GM13977 (cell line): ENCODE measurements at places on chromosomes 16 and 17.
A peak's percentile ranks its signal among the peaks of the same experiment; 100 is the strongest.

DNA sequence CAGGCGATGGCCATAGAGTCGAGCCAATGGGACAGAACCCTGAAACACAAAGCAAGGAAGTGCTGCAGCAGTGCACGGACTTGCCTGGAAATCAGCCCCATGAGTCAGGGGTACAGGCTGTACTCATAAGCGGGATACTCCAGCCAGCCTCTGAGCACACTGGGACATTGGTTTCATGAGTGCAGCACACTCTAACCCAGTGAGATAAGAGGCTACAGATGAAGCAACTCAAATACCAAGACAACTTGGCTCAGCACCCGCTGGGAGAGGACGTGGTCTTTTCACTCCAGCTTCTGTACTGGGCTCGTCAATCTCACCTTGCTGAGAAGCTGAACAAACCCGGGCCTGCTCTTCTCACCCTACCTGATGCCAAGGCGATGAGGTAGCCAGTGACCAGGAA lies 98.2 kb downstream of the AXIN2 start:
- no peak for DNase-seq

GRCh38 chr16:56988161-56988947 lies 1.0 kb upstream of the NLRC5 start:
- DNase-seq = no peak

GRCh38 chr17:80637048-80637781 lies 92.6 kb downstream of the RPTOR start:
- no peak for DNase-seq

GRCh38 chr17:44255915-44256314 lies 12.0 kb downstream of the SLC4A1 start:
- no peak for DNase-seq

DNA sequence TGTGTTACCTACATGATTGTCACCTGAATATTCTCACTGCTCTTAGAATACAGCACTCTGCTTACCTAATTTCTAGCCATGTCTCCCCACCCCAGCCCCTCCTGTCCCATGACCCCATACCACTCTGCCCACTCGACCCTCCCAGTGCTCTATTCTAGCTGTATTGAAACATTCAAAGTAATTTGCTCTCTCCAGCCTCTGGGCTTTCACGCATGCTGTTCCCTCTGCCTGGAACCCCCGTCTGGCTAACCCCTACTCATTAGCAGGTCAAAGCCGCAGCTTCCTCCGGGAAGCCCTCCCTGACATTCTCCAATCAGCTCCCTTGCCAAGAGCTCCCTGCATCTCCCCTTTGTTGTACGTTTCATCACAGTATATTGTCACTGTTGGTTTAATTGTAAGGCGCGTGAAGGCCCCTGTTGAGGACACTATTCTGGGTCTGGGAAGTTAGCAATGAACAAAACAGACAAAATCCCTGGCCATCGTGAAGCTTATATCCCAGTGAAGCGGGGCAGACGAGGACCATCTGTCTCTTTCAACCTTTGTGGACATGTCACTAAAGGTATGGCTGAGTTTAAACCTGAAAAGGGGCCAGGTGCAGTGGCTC lies 72.3 kb upstream of the LHX1 start:
- no peak for DNase-seq

DNA sequence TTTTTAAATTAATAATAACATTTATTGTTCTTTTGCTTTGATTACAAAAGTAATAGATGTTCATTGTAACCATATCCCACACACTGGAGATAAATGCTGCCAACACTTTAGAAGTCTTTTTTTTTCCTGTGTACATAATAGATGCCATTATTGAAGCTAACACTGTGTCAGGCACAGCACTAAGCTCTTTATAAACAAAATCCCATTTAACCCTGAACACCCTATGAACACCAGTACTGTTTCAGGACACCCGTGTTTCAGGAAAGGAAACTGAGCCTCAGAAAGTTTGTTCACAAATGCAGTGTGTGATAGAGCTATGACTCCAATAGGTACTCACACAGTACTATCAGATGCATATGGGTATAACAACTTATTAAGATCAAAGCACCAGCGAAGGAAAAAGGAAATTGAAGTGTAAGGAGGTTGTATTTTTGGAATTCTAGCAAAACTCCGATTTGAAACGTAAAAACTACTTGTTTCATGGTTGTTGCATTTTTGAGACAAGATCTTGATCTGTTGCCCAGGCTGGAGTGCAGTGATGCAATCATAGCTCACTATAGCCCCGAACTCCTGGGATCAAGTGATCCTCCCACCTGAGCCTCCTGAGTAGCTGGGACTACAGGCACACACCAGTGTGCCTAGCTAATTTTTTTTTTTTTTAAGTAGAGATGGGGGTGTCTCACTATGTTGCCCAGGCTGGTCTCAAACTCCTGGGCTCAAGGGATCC lies 2.0 kb upstream of the KIFC3 start:
- DNase-seq = no peak

DNA sequence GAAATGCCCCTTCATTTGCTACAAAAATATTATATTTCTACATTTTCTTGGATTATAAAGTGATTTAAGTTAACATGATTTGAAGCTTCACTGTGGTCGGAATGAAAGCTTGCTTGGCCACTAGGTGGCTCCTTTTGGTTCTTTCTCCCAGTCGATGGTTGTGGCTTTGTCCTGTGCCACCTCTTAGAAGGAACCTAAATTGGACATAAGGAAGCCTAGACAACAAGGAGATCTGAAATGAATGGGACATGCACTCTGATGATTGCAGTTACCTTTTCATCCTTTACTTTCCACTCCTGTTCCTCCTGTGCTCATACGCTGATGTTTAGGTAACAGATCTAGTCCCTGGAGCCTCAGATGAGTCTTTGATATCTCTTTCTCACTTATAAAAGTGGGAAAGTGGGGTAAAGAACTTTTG lies 39.2 kb downstream of the FTO start:
- no peak for DNase-seq

GRCh38 chr17:67212231-67212630 lies 32.8 kb downstream of the HELZ start:
- no peak for DNase-seq

GRCh38 chr16:4053301-4053845 lies 62.9 kb downstream of the ADCY9 start:
- DNase-seq = no peak

DNA sequence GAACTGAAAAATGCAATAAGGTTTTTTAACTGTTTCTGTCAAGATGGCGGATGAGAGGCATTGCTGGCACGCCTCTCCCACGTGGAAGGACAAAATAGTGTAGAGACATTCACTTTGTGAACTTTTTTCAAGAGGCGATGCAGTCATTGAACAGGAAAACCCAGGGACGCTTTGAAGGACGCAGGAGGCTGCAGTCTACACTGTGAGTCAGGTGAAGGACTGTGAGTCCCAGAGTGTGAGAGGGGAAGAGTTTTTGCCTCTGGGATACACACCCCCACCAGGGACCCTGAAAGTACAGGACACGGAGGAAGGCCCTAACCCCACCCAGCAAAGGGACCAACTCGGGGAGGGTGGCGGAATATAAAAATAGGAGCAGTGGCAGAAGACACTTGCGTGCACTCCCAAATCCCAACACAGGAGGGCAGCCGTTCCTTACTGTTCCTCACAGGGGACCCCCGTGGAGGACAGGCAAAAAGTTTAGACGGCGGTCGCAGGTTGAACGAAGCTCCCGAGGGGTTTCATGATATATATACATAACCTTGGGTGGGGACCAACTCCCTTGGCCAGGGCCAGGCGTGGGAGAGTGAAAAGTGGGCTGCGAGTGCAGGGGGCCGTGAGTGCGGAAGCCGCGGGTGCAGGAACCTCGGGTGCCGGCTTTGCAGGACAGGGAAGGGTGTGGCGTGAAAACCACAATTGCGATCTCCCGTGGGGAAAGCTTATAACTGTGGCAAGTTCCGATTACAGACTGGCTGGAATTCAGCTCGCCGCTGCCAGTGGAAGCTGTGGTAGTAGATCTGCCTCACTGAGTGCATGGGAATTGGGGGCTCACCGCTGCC lies 82.0 kb upstream of the ALOX12 start:
- DNase-seq = peak; percentile 75

DNA sequence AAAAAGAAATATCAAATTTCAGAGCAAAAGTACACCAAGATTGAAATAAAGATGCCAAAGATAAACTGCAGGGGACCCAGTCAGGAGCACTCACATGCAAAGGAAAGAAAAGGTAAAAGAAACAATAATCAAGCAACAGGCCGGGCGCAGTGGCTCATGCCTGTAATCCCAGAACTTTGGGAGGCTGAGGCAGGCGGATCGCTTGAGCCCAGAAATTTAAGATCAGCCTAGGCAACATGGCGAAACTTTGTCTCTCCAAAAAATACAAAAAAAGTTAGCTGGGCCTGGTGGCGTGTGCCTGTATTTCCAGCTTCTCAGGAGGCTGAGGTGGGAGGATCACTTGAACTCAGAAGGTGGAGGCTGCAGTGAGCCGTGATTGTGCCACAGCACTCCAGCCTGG lies 107.6 kb upstream of the SMURF2 start:
- no peak for DNase-seq

DNA sequence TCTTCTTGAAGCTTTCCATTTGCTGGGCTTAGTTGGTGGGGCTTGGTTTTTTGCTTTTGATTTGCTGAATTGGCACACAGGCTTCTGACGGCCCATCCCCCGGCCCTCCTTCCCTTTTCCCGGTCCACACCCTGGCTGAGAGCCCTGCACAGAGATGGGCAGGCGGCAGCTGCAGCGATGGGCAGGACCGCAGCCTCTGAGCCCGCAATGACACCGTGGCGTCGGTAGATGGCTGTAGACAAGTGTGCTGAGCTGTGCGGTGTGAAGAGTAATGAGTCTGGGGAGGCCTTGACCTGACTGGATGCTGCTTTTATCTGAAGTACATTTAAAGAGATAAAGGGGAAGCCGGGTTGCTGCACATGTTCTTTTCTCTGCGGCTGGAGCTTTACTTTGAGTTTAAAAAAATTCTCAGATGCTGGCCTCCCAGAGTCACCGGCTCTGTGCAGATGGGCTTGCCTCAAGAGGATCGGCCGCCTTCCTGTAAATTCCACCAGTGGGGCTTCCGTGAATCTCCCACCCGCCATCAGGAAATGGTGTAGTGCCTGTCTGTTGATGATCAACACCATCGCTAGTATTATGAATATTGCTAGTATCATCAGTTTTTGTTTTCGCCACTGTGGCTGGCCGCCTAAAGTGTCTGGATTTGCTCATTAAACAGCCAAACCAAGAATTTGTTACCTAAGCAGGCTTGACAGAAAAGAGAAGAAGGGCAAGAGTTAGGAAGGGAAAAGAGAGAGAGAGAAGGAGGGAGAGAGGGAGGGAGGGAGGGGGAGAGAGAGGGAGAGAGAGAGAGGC lies 245.6 kb upstream of the RBFOX1 start:
- DNase-seq = no peak

DNA sequence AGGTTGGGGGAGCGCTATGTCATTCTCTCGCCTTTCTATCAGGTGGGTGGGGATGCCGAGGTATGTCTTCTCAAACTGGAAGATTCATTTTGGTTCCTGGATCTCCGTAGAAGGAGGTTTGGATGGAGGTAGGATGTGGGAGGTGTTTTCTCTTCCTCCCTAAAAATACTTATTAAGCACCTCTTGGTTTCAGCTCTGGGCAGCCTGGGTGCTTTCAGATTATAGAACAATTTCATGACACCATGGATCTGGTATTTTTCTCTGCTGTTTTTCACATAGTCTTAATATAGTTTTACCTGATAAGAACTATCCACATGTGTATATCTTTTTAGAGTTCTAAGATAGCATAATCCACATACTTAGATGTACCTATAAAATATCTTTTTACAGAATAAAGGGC lies 92.9 kb downstream of the YPEL2 start:
- DNase-seq = no peak

- DNase-seq = peak; percentile 66
These were observed 1.3 kb upstream of the SENP3 start for GRCh38 chr17:7560172-7561027.
